ENCODE measurements at places on chromosomes 3 and 15. TPM values are rescaled to one million over a fixed set of nuclear protein-coding genes. Genes with fewer than 3 reads are reported as not detected.

DNA sequence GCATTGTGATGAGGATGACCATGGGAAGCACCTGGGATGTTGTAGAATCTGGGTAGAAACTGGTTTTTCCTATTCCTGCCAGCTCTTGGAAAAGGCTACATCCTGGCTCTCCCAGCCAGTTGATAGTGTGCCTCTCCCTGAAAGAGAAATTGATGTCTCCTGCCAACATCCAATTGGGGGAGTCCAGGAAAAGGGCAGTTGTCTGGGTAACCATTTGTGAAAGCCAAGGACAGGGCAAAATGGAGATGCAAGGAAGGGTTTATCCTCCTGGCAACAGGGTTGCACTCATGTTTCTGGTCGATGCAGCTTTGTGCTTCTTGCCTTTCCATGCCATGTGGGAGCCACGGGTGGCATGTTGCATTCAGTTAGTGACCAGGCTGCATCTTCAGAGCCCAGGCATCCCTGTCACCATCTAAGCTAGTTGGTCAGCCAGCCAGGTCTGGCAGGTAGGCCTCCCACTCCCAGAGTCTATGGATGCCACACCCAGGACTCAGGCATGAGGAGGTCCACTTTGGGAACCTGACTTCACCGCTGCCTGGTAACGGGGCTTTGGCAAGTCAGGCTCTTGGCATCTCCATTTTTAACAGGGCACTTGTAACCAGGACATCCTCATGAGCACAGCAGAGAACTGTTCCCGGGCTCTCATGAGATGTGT is 153.5 kb downstream of the DNAJB8 start:
- no peak overlapping the region for H3K4me3 ChIP-seq
- no peaks in the 10 kb centered on the region for H3K4me1 ChIP-seq
- H3K27ac ChIP-seq = no peak overlapping the region
- H3K36me3 ChIP-seq = no peaks in the 10 kb centered on the region

GRCh38 chr3:144774897-144775296 is 803.3 kb downstream of the DIPK2A start:
- DNase-seq = no peak
- H3K36me3 ChIP-seq = no peaks in the 10 kb centered on the region
- no peaks in the 10 kb centered on the region for H3K27me3 ChIP-seq
- no peak overlapping the region for H3K27ac ChIP-seq
- no peaks in the 10 kb centered on the region for H3K4me1 ChIP-seq

DNA sequence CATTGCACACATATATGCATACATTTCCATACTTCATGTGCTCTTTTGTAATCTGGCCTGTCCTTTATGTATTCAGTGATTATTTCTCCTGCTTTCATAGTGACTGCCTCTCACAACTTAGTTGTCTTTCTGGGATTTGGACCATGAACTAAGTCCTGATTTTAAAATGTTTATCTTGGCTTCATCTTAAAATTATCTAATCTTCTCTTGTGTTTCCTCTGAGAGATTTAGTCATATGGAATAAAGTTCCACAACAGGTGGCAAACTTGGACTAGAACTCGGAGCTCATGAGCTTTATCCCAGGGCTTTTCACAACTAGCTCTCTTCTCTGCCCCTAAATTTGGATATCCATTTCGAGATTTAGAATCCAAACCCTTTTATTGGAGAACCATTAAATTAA is 44.3 kb downstream of the U2SURP start:
- DNase-seq = no peak
- no peaks in the 10 kb centered on the region for H3K4me1 ChIP-seq

GRCh38 chr15:71422530-71423259 is 307.4 kb downstream of the THSD4 start:
- no peak for DNase-seq
- H3K36me3 ChIP-seq = no peaks in the 10 kb centered on the region
- H3K27me3 ChIP-seq = no peaks in the 10 kb centered on the region
- no peak overlapping the region for H3K4me3 ChIP-seq
- no peaks in the 10 kb centered on the region for H3K4me1 ChIP-seq

DNA sequence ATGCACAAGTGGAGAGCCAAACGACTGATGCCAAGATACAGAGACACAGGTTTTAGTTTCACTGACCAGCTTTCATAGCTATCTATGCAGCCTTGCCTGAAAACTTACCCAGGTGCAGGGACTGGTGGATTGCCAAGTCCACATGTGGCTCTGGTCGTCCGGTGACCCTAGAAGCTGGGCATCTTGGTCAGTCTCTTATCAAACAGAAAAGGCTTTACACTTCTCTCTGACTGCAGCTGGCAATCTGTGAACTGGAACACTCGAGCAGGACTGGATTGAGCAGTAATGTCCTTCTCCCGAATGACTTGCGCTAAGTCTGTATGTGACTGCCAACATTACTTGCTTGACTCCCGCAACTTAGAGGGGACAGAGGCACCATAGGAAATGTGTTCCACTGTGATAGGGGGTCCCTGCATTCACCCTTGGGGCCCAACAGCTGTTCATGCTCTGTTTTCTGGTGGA is 63.0 kb upstream of the SIAH2 start:
- DNase-seq = no peak
- H3K27ac ChIP-seq = no peak overlapping the region
- H3K4me1 ChIP-seq = no peaks in the 10 kb centered on the region
- H3K4me3 ChIP-seq = no peak overlapping the region
- H3K27me3 ChIP-seq = no peaks in the 10 kb centered on the region

GRCh38 chr3:34584971-34585370 is 786.5 kb downstream of the PDCD6IP start:
- H3K4me3 ChIP-seq = no peak overlapping the region
- no peak overlapping the region for H3K27ac ChIP-seq
- no peaks in the 10 kb centered on the region for H3K36me3 ChIP-seq
- no peak for DNase-seq

- H3K4me1 ChIP-seq = no peaks in the 10 kb centered on the region
- H3K27ac ChIP-seq = no peak overlapping the region
- DNase-seq = no peak
- H3K36me3 ChIP-seq = no peaks in the 10 kb centered on the region
These were observed 247.4 kb downstream of the ARRDC4 start for GRCh38 chr15:98207928-98208327.

The GP5 gene
- not detected for total RNA-seq

DNA sequence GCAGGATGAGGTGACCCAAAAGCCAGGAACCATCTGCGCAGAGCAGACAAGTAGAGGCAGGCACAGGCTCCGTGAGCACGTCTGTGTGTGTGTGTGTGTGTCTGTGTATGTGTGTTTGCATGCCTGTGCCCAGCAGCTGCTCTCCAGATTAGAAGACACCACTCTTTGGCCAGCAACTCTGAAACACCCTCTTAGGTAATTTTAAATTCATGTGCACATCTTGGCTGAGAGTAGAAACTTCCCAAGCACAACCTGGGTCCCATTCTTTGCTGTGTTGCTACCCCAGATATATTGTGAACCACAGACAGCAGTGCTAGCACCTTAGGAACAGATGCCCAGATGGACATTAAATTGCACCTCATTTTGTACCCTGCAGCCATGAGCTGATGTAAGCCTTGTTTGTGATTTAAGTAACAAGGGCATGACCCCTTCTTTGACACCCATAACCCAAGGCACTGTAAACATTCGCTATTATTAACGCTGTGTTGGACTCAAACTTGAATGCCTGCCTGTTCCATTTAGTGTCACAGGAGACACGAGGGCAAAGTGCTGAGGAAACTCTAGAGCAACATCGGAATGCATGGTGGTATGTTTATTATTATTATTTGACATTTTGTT is at the start of gene FILIP1L:
Gene FILIP1L, minus strand, starts transcription at position 89 of the 618 bp plus-strand sequence.
- no peak within 1 kb of the TSS for H3K27ac ChIP-seq
- H3K4me3 ChIP-seq = no peak within 1 kb of the TSS
- H3K27me3 ChIP-seq = no peaks in the 10 kb centered on the region
- no peaks in the 10 kb centered on the region for H3K4me1 ChIP-seq

GRCh38 chr3:127448161-127448561 is 142.4 kb downstream of the TPRA1 start:
- peaks cover 3% of the 10 kb centered on the region for H3K27me3 ChIP-seq
- DNase-seq = no peak
- H3K27ac ChIP-seq = no peak overlapping the region
- no peaks in the 10 kb centered on the region for H3K36me3 ChIP-seq

The IQCF5 gene
- not detected for total RNA-seq

The SV2B gene
- total RNA-seq = not detected

GRCh38 chr3:123287962-123288302 is 86.2 kb downstream of the SEC22A start:
- no peaks in the 10 kb centered on the region for H3K4me1 ChIP-seq
- no peaks in the 10 kb centered on the region for H3K27me3 ChIP-seq
- H3K27ac ChIP-seq = no peak overlapping the region
- H3K36me3 ChIP-seq = no peaks in the 10 kb centered on the region
- H3K4me3 ChIP-seq = no peak overlapping the region
- no peak for DNase-seq

DNA sequence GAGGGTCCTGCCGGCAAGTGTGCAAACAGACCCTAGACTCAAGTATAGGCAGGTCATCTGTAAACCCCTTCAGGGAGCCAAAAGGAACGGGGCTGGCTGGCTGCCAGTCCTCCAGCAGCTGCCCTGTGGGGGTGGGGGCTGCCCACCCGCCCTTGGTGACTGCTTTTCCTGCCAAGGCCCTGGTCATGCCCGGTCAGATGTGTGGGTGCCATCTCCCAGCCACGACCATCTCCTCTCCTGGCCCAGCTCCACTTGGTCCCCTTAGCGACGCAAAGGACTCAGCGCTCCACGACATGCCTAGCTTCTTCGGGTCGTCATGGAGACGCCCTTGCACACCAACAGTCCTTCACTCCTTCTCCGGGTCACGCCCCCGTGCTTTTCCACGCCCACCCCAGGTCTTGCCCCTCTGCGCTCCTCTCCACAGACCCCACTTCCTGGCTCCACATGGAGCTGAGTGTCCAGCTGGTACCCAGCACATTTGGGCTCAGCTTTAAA is 2.4 kb downstream of the MUC4 start:
- no peaks in the 10 kb centered on the region for H3K4me1 ChIP-seq
- no peak for DNase-seq
- H3K4me3 ChIP-seq = no peak overlapping the region
- H3K27ac ChIP-seq = no peak overlapping the region

DNA sequence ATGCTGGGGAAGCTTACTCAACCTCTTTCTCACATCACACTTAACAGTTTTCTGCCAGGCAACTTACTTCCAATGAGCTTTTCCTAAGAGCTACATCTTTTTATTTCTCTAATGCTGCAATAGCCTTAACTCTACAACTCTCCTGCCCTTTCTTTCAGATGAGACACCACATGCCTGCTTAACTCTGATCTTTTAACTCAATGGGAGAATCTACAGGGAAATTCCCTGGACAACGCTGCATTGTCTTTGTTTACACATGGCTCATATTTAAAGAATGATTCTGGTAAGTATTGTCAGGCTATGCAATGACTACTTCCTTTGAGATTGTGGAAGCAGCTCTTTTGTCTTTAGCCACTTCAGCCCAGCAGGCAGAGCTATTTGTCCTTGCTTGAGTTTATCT is 353.1 kb upstream of the BCHE start:
- no peak for DNase-seq
- no peak overlapping the region for H3K27ac ChIP-seq
- H3K4me3 ChIP-seq = no peak overlapping the region
- H3K27me3 ChIP-seq = no peaks in the 10 kb centered on the region

GRCh38 chr3:45950686-45951600 is 7.7 kb downstream of the CXCR6 start:
- no peak for DNase-seq
- H3K36me3 ChIP-seq = peaks cover 28% of the 10 kb centered on the region
- H3K4me3 ChIP-seq = no peak overlapping the region
- H3K27ac ChIP-seq = no peak overlapping the region
- H3K27me3 ChIP-seq = no peaks in the 10 kb centered on the region
- H3K4me1 ChIP-seq = peaks cover 36% of the 10 kb centered on the region

- H3K4me1 ChIP-seq = no peaks in the 10 kb centered on the region
- no peak overlapping the region for H3K27ac ChIP-seq
- no peaks in the 10 kb centered on the region for H3K36me3 ChIP-seq
- no peak overlapping the region for H3K4me3 ChIP-seq
- no peaks in the 10 kb centered on the region for H3K27me3 ChIP-seq
These were observed 200.4 kb downstream of the ADAMTSL3 start for GRCh38 chr15:83854321-83854720.

GRCh38 chr15:56464893-56465520 is at the start of gene MNS1:
TSS of gene MNS1 (minus strand) at chr15:56465137. CDS start at chr15:56464972, 165 bp downstream.
- H3K36me3 ChIP-seq = no peaks in the 10 kb centered on the region
- peak; percentile 90 for DNase-seq
- peak within 1 kb of the TSS; percentile 41 for H3K27ac ChIP-seq

DNA sequence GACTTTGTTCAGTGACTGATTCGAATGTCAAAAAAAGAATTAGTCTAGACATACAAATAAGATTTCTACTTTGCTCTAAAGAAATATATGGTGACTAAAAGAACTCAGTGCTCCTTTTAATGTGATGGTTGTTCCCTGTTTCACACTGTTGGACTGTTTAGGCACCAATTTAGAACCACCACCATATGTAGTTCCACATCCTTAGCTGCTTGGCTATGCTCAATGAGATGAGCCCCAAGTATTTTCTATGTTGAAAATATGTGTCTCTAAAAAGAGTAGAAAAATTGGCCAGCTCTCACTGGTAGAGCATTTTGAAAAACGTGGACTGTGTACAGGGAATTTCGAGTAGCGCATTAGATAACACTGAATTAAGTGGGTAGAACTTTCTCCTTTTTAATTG is 167.3 kb downstream of the GOLIM4 start:
- DNase-seq = no peak
- no peak overlapping the region for H3K27ac ChIP-seq
- H3K4me3 ChIP-seq = no peak overlapping the region
- H3K27me3 ChIP-seq = no peaks in the 10 kb centered on the region
- no peaks in the 10 kb centered on the region for H3K4me1 ChIP-seq
- H3K36me3 ChIP-seq = no peaks in the 10 kb centered on the region

DNA sequence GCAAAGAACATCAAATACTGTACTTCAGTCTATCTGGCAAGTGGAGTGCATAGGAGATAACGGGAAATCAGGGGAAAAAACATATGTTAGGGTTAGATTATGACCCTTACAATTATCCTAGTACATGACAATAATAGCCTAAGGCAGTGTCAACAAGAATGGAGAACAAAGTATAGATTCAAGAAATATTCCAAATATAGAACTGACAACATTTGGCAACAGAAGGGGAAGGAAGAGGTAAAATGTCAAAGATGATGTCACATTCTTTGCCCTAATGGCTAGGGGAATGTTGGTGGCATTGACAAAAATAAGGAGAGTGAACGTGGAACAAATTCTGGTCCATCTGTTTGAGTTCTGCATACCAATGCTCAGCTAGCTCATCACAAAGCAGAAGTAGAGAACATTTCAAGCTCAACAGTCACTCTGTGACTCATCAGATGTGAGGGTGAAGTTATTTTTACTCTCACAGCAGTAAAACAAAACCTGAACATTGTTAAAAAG is 15.5 kb upstream of the ATP8B4 start:
- H3K27me3 ChIP-seq = no peaks in the 10 kb centered on the region
- H3K27ac ChIP-seq = peak overlapping the region; percentile 70
- no peak overlapping the region for H3K4me3 ChIP-seq
- peak; percentile 85 for DNase-seq
- H3K36me3 ChIP-seq = no peaks in the 10 kb centered on the region

Measured in SJSA1 (cell line).